ENCODE measurements at places on chromosomes 6 and 20. TPM values are rescaled to one million over a fixed set of nuclear protein-coding genes. Genes with fewer than 3 reads are reported as not detected.

Gene L3MBTL3
- polyA plus RNA-seq, result 5.4 TPM

Gene SCUBE3
- 0.11 TPM for polyA plus RNA-seq

Gene SPDEF
- not detected for polyA plus RNA-seq

Gene ARMH2
- not detected for polyA plus RNA-seq

Gene ACTL10
- polyA plus RNA-seq, result 11.6 TPM

GRCh38 chr6:155143029-155143577, 120.7 kb upstream of the CLDN20 start:
- DNase-seq, result no peak

DNA sequence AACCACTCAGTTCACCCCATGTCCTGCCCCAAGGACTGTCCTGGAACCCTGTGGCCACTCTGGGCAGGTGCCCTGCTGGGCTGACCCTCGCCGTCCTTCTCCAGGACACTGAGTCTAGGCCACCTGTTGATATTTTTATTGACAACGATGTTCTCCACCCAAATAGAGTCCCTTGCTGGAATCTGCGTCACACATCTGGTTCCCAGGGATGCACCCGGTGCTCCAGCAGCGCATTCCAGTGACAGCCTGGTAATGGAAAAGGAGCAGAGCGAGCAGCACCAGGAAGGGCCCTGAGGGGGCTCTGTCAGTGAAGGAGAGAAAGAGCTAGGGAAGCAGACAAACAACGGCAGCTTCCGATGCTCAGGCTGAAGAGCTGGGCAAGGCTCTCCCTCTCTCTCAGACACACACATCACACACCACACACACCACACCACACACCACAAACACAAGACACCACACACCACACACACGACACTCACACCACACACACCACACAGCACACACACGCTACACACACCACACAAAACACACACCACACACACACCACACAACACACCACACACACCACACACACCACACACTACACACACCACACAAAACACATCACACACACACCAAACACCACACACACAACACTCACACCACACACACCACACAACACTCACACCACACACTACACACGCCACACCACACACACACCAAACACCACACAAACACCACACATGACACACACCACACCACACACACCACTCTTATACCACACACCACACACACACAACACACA, 117.9 kb upstream of the THBS2 start:
- DNase-seq, result no peak

- DNase-seq, result no peak
These were observed 1.4 kb upstream of the FKBPL start for GRCh38 chr6:32131439-32131948.

DNA sequence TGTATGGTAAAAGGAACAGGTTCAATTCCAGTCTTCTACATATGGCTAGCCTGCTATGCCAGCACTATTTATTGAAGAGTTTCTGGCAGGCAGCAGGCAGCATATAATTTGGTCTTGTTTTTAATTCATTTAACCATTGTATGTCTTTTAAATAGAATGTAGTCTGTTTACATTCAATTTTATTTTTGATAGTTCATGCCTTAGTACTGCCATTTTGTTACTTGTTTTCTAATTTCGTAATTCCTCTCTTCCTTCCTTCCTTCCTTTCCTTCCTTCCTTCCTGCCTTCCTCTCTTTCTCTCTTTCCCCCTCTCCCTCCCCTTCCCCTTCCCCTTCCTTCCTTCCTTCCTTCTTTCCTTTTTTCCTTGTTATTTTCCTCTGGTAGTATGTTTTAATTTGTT, 17.6 kb upstream of the OR2J2 start:
- no peak for DNase-seq

DNA sequence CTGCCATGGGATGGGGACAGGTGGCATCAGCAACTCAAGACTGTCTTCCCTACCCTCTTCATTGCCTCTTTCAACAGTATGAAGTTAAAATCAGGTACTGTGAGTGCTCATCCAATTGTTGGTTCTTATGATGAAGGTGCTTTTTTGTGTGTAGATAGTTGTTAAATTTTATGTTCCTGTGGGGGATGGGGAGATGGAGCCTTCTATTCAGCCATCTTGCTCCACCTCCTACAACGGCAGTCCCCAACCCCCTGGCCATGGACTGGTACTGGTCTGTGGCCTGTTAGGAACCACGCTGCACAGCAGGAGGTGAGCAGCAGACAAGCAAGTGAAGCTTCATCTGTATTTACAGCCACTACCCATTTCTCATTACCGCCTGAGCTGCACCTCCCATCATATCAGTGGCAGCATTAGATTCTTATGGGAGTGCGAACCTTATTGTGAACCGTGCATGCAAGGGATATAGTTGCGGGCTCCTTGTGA, 47.8 kb upstream of the TOP1 start:
- DNase-seq, result no peak

- DNase-seq, result peak; percentile 76
These were observed 4.6 kb downstream of the TP53TG5 start for GRCh38 chr20:45373353-45374100.

DNA sequence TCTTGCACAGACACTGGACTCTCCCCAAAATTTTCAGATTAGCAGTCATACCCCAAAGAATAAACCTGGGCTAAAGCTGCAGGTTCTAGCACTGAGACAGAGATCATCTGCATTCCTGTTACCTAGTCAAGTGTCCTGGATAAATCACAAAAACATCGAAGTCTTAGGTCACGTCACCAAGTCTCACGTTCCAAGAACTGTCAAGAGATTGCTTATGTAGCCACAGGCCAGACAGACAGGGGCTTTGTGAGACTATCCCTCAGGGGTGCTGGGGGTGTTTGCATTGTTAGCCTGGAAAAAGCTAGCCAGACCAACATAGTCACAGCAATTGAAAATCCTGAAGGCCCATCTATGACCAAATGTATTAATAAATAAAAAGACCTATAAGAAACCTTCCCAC, 243.1 kb upstream of the PREP start:
- no peak for DNase-seq

GRCh38 chr6:73560853-73561407, 40.1 kb upstream of the EEF1A1 start:
- DNase-seq, result no peak

DNA sequence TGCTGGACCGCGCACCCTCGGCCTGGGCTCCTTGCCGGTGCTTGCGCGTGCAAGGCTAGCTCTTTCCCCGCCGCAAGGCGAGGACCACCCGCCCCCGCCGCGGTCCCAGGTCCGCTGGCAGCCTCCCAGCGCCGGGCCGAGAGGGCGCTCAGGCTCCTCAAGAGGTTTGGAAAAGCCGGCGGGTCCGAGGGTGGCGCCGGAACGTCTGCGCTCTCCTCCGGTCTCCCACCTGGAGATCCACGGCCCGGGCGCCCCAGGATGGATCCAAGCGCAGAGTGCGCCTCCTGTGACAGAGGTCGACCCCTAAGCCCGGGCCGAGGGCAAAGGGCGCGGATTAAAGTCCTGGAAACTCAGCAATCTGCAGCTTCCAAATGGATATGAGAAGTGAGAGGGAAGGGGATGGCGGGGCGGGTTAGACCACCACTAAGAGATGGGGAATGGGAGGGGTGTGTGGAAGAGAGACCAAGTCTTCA, 575 bp upstream of the MICAL1 start:
- no peak for DNase-seq

- DNase-seq, result peak; percentile 20
These were observed 113.1 kb downstream of the ADAT2 start for GRCh38 chr6:143337201-143337949.

DNA sequence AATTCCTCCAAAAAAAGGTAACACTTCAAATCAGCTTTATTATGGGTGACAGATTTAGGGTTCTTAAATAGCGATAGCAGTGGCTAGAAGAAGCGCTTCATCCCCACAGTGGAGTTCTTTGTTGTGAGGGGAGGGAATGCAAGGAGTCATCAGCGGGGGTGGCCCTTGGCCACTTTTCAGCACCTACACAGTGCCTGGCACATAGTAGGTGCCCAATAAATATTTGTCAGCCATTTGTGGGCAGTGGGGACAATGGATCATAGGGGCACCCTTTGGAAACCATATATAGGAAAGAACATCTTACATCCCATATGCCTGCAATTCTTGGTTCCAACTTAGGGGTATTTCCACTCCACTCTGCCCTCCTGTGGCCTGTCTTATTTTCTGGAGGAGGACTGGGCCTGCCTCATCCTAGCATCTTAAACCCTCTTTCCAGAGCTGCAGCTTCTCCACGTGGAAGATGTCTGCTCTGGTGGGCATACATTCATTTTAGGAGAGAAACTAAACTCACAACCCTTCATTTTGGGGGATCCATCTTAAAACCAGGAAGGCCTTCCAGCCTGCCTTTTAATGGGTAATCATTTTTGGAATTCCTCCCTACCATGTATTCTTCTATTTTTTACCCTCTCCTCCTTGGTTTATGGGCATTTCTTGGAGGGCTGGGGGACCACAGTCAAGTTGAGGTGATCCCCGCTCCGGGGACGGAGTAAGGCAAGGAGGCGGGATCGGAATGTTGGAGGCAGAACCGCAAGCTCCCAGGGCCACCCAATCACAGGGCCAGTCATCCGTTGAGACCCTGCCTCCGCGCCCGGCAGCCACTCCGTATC, 2.6 kb upstream of the GPSM3 start:
- DNase-seq, result peak; percentile 72

DNA sequence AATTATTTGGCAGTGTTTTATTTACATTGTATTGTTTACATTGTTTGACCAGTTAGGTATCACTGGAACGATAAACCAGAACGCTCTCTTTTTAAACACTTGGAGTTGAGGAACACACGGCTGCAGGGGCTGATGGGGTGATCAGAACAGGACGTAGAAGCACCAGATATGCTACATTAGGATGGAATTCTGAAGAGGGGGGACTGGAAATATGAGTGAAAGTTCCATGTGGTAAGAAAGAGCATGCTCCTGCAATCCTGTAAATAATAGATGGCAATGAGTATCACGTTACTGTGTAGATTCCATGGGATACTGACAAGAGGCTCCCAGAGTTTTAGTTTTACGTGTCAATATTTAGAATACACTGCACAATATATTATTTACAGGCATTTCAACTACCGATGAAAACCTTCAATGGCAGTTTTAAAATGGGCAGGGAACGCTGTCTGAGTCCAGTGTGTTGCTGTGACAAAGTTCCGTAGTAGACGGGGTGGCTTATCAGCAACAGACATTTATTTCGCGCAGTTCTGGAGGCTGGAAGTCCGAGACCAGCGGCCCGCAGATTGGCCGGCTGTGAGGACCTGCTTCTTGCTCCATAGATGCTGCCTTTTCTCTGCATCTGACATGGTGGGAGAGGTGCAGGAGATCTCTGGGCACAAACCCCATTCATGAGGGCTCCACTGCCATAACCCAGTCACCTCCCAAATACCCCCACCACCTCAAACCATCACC, 43.1 kb downstream of the SYNJ2 start:
- no peak for DNase-seq

- no peak for DNase-seq
These were observed 904.5 kb upstream of the EPHA7 start for GRCh38 chr6:94323853-94324252.

DNA sequence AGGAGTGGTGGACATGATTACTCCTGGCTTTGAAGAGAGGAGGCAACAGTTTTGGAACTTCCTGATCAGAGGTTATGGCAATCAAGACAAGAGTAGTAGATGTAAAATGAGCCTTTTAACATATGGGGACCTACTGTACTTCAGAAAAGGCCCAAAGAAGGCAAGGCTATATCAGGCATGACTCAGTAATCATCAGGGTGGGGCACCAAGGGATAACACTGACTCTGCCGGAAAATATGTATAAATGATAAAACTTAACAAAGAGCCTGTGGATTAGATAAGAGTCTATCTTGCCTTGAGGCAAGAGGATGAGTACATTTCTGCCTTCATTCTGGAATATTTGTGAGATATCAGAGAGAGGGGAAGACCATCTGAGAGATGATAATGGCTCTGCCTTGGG, 1389.9 kb upstream of the MAP3K7 start:
- DNase-seq, result no peak

GRCh38 chr6:121187833-121188200, 146.5 kb downstream of the TBC1D32 start:
- DNase-seq, result no peak

- DNase-seq, result no peak
These were observed 411.0 kb upstream of the SOX4 start for GRCh38 chr6:21182589-21182988.

DNA sequence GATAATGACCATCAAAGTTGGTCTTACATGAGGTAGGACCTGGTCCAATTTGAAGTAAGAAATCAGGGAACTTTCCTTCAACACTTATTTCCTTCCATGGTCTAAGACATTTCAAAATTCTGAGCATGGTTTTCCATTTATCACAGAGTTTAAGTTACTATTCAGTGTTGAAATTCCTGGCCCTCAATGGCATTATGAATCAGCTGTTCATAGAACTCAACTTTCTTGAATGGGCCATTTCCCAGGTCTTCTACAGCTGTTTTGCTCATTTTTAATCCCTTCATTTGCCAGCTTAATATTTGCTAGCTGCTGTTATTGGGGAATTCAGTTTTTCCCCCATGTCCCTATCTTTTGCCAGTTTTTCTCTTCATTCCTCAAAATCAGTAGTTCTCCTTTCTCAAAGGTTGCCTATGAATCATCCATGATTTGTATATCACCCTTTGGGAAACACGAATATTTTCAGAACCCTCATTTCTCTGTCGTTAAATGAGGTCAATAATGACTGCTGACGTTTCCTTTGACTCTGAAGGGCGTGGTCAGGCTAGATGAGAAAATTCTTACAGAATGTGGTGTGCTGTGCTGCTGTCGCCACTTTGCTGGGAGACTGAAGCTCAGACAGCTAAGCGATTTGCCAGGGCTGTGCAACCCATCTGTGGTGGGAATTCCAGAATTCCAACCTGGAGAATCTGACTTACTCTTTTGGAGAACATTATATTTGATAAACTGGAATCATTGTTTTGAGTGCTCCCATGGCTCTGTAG, 216.5 kb upstream of the FLRT3 start:
- DNase-seq, result no peak
